MCF 10A (cell line): ENCODE measurements at places on chromosomes 7 and 10.

- DNase-seq, result no peak
Observed at GRCh38 chr10:32273336-32273735, 73.6 kb downstream of the EPC1 start.

- no peak for DNase-seq
Observed at GRCh38 chr7:92854501-92855238, 18.3 kb upstream of the CDK6 start.

DNA sequence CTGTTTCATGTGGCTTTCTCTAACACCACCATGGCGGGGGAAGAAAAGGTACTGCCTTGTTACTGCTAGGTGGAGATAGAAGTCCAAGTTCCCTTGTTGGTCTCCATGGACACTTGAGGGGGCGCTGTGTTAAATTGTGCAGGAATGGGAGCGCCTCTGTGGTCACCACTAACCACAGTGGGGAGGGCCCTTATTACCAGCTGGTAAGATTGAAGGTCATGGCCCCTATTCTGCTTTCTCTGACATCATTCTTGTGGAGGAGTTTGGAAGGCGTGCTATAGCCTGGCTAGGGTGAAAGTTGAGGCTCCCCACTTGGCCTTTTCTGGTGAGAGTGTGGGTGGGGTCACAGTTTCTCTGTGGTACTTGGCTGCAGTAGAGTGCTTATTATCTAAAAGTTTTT lies 14.9 kb upstream of the MXI1 start:
- DNase-seq, result no peak

DNA sequence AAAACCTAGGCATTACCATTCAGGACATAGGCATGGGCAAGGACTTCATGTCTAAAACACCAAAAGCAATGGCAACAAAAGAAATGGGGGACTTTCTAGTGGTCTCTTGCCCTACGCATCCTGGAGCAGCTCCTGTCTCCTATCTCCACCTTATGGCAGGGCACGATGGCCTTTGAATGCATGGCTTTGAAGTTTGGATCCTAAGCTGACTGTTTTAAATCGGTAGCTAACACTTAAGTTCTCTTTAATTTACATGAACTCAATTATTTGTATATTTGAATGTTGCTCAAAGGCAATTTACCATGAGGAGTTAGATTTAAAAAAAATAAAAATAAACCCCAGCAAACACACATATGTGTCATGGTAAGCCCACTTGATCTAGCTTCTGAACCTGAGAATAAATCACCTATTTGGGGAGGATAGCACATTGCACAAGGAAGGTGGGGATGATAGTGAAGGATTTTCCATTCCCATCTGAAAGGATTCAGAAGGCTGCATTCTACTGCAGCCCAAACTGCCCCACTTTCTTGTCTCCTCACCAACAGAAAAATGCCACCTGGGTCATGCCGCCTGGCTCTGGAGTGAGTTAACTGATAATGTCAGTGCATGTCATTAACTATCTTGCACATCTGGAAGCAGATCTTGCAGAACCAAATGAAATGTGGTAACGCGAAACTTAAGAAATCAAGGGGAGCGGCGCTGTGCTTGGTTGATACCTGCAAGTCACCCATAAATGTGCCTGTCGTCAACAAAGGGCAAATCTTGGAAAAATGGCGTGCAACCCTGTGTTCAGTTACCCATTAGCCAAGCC lies 12.4 kb downstream of the KLF6 start:
- DNase-seq, result no peak

DNA sequence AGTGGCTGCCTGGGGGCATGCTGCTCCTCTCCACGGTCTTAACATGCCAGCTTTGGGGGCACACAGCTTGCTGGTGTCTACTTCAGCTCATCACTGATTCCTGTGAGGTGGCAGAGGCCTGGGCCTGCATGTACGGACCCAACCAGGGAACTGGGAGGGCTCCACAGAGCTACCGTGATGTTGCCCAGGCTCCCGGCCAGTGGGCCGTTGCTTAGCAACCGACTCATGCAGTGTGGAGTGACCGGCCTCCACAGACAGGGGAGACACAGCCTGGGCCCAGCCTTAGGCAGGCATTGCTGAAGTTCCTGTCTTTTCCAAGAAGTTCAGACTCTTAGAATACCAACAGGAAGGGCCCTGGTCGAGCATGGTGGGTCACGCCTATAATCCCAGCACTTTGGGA lies 25.8 kb upstream of the SH2B2 start:
- no peak for DNase-seq

DNA sequence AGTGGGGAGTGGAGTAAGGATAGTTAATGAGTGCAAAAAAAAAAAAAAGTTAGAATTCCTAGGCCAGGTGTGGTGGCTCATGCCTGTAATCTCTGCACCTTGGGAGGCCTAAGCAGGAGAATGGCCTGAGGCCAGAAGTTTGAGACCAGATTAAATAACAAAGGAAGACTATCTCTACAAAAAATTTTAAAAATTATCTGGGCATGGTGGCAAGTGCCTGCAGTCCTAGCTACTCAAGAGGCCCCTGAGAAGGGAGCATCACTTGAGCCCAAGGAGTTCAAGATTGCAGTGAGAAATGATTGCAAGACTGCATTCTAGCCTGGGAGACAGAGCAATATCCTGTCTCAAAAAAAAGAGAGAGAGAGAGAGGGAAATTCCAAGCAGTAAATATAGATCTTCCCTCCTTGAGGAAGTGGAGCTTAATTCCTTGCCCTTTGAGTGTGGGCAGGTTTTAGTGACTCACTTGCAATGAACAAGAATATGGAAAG lies 19.5 kb upstream of the CSTF2T start:
- DNase-seq, result no peak

- no peak for DNase-seq
Observed at GRCh38 chr10:27252267-27253000, 11.8 kb upstream of the ACBD5 start.

DNA sequence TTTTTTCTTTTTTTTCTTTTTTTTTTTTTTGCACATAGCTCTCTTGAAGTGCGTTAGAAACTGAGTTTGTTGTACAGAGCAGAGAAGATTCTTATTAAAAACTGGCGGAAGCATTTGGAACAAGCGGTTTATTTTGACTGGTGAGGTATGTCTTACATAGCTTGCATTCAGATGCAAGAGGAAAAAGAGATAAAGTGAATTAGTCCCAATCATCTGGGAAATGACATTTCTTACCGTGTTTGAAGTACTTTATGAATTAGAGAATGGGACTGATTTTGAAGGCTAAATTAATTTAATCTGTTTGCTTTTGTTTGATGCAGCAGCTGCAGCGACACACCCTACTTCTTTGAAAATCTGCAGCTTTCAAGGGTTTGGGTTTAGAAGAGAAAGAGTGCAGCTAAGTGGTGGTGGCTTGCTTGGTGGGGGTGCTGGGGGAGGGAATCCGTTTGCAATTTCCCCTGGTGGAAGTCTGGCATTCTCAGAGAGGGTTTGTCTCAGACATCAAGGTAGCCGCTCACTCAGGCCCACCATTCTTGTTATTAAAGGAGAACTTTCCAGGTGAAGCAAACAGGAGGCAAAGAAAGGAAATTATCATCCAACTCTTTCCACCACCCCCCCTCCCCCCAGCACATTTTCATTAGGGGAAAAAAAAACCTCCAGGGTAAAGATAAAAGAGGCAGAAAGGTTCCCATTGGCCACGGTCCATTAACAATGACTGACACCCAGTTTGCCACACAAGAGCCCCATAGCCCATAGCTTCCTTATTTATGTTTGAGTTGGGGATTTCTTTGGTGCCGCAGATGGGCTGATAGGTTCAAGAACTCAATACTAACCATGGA lies 231.7 kb downstream of the SKIDA1 start:
- DNase-seq, result no peak

GRCh38 chr10:110429301-110429700 lies 68.4 kb upstream of the DUSP5 start:
- no peak for DNase-seq

GRCh38 chr7:22814261-22815208 lies 8.1 kb downstream of the TOMM7 start:
- peak; percentile 32 for DNase-seq

- no peak for DNase-seq
Observed at GRCh38 chr7:118745927-118746326, 521.4 kb downstream of the ANKRD7 start.

GRCh38 chr10:92809840-92810239 lies 38.5 kb upstream of the EXOC6 start:
- no peak for DNase-seq

DNA sequence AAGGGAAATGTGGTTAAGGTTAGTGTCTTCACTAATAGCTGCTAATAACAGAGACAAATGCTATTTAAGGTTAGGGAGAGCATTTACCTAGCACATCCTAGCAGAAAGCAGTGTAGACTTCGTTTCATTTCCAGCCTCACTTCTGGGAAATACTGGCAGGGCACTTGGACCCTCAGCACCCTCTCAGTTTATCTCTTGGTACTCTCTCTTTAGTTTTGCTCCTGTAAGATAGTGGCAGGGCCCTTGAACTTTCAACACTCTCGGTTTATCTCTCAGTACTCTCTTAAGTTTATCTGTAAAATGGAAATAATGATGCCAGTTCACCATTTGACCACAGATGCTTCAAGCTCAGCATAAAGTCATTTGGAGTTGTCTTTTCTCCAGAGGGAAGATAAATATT lies 118.4 kb downstream of the MBL2 start:
- DNase-seq, result no peak

DNA sequence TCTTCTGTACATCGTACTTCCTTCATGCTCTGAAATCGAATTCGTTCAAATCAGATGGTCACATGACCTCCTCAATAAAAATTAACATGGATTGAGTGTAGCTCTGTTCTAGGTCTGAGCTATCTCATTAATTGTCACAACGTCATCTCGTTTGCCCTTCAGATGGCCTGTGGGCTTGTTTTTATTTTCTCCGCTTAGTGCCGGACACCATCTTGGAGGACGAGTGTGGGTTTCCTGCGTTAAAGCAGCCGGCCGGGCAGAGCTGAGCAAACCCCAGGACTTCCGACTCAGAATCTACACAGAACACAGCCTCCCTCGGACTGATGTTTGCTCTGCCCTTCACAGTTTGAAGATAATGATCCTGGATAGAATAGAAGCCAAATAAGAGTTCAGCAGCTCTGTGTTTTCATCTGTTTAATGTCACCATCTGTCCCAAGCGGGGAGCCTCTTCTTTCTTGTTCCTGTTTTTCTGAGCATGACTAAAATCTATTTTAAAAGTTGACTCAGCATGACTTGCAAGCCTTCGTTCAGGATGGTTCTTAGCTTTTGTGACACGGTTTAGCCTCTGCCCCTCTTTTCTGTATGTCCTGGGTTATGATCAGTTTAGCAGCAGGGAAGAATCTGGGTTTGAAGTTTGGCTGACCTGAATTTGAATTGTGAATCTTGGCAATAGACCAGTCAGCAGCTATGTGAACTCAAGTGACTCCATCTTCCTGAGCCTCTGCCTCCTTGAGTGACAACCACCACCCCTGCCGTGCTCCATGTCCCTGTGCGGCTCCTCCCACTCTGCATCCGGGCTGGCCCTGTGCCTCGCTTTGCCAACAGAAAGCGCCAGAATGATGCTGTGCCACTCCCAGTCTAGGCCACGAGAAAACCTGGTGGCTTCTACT lies 30.6 kb upstream of the GALNTL5 start:
- DNase-seq, result no peak

GRCh38 chr7:155038335-155038734 lies 31.8 kb upstream of the HTR5A start:
- DNase-seq, result no peak
